NCI-H1930 (cell line): ENCODE measurements at places on chromosomes 5 and 9.

DNA sequence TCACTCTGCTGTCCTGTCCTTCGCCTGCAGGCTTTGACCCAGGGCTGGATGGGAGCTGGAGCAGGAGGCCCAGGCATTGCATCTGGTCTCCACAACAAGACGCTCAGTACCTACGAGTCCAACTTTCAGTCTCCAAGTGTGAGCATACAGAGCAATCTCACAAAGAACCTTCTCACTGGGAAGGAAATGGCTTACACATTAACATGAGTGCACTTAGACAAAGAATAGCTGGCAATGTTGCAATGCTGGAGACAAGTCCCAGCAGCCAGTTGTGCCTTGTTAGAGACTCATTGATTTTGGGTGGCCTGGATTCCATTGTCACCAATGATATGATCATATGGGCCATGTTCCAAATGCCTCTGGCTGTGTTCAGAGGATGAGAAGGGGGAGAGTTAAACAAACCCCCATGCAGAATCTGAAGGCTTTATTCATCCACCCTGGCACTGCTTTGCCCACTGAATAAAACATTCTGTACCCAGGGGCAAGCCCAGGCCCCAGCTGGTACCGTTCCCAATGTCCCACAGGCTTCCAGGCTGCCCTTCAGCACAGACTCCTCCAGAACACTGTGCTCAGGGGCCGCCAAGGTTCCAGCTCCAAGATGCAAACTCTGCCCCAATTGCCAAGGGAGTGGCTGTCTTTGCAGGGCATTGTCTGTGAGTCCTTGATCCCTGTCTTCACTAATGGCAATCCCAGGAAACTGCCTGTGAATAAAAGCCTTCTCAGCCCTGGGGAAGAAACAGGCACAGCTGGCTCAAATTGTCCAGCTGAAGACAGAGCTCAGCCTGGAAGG lies 185.5 kb downstream of the HSD17B3 start:
- no peak for DNase-seq

DNA sequence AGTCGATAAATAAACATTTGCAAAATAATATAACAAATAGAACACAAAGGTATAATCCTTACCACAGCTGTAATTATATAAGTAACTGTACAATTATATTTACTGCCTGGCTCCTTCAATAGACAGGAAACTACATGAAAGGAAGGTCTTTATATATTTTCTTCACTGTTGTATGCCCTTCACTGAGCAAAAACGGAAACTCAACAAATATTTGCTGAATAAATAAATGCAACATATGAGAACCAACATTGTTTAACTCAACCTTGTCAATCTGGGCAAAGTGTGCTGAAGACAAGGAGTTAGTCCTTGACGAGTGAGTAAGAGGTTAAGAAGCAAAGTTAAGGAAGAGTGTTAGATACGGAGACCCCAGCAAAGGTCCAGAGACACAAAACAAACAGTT lies 22.6 kb downstream of the PSMD5 start:
- DNase-seq, result no peak

DNA sequence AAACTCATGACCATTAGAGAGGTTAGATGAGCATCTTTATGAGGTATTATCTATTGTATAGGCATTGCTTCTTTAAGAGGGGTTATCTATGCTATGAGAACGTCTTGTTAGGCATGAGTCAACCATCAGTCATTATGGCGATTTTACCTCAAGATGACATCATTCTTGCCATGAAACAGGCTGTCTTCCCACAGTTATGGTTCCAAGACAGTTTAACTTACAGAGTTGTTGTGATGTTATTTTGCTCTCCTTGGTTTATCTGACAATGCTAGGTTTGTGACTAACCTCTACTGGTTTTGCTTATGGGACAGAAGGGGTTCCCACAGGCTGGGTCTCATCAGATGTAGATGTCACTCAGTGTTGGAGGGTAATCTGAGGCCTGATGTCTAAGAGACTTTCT lies 1864.7 kb upstream of the ACO1 start:
- no peak for DNase-seq

- DNase-seq, result no peak
Measured at GRCh38 chr5:39815711-39816110, 390.9 kb upstream of the DAB2 start.

GRCh38 chr9:89405826-89406225 lies 87.5 kb downstream of the SECISBP2 start:
- DNase-seq, result no peak

GRCh38 chr9:115691693-115692092 lies 461.9 kb upstream of the PAPPA start:
- DNase-seq, result no peak

- DNase-seq, result no peak
Measured at GRCh38 chr5:10653043-10653442, 89.2 kb downstream of the ANKRD33B start.

DNA sequence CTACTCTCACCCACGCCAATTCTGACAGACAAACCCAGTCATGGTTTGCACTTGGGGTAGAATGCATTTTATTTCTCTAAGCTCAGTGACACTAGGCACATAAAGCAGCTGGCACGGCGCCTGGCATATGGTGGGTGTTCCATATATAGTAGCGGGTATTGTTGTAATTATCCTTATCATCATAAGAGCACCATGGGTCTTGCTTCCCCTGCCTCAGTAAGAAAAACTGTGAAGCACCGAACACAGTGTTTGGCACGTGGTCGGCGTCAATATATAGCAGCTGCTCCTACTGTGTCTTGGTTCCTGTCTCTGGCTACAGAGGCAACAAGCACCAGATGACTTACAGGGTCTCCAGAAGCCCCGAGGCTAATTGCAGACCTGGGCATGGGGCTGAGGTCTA lies 194.1 kb upstream of the PANK3 start:
- DNase-seq, result no peak

DNA sequence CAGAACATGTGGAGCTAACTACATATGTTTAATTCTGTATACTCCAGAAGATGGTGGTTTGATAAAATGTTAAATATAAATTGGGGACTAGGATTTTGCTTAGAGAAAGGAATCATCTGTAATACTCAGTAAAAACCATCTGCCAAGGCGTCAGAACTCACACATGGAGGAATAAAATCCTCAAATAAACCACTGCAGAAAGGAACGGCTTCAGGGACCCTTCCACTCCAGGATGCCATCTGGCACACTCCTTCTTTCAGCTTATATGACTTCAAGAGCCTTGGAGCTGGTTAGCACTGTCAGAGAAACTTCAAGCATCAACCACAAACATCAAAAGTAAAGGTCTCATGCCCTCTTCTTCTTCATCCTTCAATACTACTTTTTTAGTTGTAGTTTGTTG lies 360.6 kb downstream of the PLK2 start:
- DNase-seq, result no peak

GRCh38 chr9:21455320-21455719 lies 15.1 kb downstream of the IFNA1 start:
- DNase-seq, result peak; percentile 14

GRCh38 chr5:157326440-157327005 lies 60.6 kb downstream of the CYFIP2 start:
- DNase-seq, result no peak

DNA sequence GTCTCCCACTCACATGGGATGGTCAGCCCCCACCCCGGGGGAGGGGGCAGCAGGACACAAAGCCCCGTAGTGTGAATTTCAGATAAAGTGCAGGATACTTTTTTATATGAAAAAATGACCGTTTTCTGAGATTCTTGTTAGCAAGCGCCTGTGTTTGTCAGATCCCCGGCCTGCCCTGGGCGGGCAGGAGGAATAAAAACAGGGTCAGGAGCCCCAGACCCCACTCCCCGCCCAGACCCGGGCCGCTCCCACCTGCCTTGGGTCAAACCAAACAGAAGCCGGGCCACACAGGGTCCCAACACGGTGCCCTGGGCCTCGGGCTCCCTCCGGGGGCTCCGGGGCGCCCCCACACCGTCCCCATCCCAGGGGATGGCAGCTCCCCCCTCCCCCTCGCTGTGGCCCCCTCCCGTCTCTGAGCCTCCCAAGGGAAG lies 13.5 kb upstream of the NRARP start:
- DNase-seq, result no peak

DNA sequence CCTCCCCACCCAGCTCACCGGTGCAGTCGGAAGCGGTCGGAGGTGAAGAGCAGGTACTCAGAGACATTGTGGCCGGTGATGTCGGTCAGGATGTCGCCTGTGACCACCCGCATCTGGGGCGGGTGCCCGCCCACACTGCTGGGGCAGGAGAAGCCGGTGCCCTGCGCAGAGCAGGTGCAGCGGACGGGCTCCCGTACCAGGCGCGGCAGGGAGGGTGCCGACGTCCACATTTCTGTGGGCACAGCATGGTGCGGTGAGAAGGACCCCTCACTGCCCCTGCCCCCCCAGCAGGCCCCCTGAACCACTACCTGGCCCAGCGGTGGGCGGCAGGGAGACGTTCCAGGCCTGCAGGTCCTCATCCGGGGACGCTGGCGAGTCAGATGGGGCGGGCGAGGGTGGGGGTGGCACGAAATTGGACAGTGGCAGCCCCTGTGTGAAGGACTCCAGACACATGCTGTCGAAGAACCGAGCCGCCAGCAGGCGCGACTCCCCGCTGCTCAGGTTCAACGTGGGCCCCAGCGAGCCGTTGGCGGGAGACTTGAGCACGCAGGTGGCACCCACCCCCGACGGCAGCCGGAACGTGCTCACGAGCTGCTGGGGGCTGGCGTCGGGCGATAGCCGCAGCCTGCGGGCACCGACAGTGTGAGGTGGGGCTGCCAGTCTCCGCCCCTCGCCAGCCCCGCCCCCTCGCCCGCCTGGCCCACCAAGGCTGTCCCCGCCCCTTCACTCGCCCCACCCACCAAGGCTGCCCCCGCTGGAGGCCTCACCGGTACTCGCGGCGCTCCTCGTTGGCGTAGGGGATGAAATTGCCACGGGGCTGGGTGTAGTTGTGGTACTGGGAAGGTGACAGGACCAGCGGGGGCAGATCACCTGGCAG lies 15.1 kb downstream of the ABCA2 start:
- no peak for DNase-seq

- no peak for DNase-seq
Measured at GRCh38 chr5:135458921-135459331, 6.8 kb upstream of the TIFAB start.

GRCh38 chr9:16987026-16987425 lies 116.6 kb upstream of the BNC2 start:
- DNase-seq, result no peak

- peak; percentile 7 for DNase-seq
Measured at GRCh38 chr9:121700165-121700831, 48.9 kb downstream of the DAB2IP start.

DNA sequence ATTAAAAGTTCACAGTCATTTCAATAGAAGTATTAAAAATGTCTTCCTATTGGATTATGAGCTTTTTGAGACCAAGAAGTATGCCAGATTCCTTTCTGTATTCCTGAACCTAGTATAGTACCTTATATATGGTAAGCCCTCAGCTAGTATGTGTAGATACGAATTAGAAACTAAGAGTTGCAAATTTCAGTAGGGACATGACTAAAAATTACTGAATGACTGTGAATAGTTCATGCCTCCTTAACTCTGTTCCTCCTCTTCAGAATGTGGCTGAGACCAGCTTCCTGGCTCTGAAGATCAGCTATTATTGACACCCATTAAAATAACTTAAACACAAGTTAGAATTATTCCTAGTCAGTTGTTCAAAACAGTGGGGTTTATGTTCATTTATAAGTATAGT lies 19.7 kb downstream of the KDM3B start:
- DNase-seq, result no peak

DNA sequence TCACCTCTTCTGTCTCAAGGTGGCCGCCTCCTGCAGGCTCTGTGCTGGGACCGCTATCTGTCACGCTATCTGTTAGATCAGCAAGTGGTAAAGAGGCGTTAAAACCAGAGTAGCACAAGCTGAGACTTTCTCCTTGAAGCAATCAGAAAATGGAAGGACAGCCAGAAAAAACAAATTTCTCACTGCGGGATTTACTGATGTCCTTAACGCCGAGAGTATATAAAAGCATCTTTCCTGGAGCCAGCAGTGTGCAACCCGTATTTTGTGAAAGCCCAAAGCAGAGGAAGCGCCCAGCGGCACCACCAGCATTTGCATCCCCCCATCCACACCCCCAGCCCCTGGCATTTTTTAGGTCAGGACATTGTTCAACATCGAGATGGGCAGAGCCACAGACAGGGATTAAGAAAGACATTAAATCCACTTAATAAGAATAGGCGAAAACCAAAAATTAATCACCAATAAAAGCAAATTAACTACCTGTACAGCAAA lies 48.6 kb downstream of the DUSP1 start:
- no peak for DNase-seq

- no peak for DNase-seq
Measured at GRCh38 chr5:135651156-135651555, 72.4 kb upstream of the CXCL14 start.

DNA sequence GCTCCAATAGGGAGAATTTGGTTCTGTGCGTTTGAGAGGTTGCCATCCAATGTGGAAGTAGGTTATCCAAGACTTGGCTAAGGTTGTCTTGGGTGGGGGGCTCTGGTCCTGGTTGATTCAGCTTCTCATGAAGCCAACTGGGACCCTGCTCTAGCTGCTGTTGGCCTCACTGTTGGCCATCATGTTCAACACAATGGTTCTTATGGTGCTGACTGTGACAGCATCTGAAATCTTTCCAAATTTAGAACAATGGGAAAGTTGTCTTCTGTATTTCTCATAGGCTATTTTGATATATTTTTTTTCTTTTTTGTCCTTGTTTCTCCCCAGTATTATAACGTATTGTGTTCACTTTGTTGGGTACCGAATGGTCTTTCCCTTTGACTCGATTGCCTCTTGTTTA lies 71.9 kb downstream of the GDNF start:
- DNase-seq, result no peak

GRCh38 chr5:82257729-82258128 lies 20.4 kb downstream of the RPS23 start:
- DNase-seq, result no peak

- DNase-seq, result no peak
Measured at GRCh38 chr9:14883310-14883944, 26.8 kb downstream of the FREM1 start.

DNA sequence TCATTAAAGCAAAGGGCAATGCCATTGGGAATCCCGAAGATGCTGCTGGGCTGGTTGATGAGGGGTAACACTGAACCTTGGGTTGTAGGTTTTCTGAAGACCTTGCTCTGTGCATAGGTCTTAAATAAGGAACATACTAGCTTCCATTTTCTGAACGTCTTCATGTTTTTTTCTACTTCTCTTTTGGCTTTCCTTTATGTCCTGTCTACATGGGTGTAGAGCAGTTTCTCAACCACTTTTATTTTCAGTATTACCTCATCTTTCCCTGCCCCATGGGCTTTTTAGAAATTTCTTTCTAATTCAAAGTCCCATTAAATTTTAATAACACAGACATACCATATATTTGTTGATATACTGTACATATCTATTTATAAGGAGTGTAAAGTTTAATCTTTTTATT lies at the start of gene IFNA14:
TSS of gene IFNA14 (minus strand) at position 95 of the 400 bp plus-strand sequence. CDS start at position 25, 70 bp downstream.
- no peak for DNase-seq

GRCh38 chr5:16886366-16886736 lies 49.7 kb downstream of the MYO10 start:
- DNase-seq, result no peak
